ENCODE measurements at places on chromosomes 11 and 22.

DNA sequence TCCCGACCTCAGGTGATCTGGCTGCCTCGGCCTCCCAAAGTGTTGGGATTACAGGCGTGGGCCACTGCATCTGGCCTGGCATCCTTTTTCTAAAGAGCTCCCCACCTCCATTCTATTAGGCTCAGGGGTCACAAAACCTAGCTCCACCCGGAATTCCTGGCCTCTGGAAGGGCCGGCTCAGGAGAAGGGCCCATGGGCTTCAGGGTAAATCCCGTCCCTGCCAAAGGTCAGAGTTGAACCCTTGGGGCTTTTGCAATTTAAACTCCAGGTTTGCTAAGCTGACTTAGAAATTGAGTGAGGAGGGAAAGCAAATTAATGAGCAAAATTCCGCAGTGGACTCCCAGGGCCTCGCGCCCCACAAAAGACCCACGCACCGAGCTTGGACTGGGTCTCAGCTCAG lies 48.3 kb downstream of the RPS6KA4 start:
- no peak for DNase-seq

DNA sequence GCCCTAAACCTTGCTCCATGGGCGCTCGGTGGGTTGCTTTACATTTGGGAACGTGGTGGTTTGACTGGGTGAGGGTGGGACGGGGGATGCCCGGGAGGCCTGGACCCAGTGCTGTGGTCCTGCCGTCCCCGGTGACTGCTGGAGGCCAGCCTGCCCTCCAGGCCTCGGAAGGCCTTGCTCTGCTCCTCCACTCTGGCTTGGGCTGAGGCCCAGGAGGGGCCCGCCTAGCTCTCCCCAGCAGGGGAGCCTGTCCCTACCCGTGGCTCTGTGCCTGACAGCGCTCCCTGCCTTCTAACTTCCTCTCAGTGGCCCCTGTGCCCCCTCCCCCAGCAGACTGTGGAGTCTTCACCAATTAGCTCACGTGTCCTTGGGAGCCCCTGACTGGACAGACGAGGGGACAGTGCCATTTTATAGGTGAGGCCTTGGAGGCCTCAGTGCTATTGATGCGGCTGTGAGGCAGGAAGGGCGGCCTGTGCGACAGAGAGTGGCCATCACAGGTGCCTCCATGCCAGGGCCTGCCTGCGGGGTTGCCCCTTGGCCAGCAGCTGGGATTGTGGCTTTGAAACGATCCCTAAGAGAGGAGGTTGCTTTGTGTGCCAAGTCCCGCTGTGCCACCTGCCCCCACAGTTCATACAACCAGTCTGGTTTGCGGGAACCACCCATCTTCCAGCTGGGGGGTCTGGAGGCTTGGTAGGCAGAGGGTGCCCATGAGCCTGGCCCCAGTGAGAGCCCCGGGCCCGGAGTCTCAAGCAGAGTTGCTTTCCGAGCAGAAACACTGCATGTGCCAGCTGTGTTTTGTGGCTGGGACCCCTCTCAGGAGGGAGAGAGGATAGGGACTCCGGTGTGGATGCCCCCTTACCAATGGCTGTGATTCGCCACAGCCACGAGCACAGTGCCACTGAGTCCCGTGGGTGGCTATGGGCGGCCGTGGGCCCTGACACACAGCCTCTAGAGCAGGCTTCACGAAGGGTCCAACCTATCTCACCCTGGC lies 17.7 kb downstream of the TPCN2 start:
- DNase-seq = no peak

- no peak for DNase-seq
Measured at GRCh38 chr11:69473276-69473845, 8.1 kb upstream of the LINC01488 start.

- DNase-seq = no peak
Measured at GRCh38 chr11:73854680-73855079, 22.0 kb downstream of the COA4 start.

- DNase-seq = no peak
Measured at GRCh38 chr11:86980086-86980796, 25.0 kb upstream of the FZD4 start.

DNA sequence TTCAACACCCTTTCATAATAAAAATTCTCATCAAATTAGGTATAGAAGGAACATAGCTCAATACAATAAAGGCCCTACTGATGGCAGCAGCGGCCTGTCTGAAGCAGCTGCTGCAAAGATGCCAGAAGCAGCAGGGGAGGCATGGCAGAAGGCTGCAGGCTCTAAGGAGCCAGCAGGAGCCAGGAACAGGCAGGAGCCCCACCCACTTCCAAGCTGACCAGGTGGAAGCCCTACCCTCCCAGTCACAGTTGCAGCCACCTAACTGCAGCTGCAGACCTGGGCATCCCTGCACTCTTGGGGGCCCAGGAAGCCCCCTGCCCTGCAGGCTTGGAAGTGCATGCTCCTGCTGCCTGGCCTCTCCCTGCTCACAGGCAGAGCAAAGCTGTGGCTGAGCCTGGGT lies 18.2 kb upstream of the OR6A2 start:
- no peak for DNase-seq

GRCh38 chr11:132944569-132944944 lies 587.7 kb downstream of the OPCML start:
- no peak for DNase-seq

Measured in activated CD8-positive, alpha-beta memory T cell treated with anti-CD3 and anti-CD28 coated beads for 4 hours (primary cell).